ENCODE measurements at places on chromosomes 2 and 18.

DNA sequence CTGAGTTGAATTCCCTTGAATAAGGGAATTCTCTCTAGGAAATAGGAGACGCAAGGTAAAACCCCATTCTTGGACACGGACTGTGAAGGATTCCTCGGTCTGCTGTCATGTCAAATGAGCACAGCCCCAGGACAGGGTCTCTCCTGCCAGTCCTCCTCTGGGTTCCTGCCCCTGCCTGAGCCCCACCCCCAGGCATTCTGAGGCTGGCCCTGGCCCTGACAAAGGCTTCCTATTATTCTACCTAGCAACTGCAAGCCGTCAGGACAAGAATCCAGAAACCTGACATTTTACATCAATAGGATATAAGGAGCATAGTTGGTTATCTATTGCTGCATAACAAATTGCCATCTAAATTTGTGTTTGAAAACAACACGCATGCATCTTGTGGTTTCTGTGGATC lies 253.3 kb upstream of the AGAP1 start:
- no peak for DNase-seq

DNA sequence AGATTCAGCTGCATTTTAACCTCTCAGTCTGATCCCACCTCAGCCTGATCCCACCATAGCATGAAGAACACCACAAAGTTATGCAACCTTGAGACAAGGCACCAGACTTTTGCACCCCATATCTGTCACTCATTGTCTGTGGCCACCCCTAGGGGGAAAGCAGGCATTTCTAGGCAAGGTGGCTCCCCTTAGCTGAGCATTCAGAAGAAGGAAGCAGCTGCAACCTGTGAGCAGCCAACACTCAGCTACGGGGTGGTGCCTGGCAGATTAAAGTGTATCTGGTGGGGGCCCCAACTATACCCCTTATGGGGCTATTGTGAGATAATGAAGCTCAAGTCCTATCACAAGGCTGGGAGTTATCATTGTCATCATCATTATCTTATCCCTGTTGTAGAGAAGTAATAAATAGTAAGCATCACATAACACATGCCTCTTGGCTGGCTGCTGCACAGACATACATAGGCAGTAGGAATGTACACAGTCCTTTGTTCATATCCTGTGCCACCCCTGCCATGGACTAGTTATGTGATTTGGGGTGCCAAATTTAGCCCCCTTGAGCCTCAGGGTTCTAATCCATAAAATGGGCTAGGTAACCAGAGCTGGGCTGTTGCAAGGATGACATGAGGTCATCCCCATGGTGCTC lies 20.6 kb upstream of the TMEM163 start:
- DNase-seq, result no peak

- DNase-seq, result no peak
Observed at GRCh38 chr2:178478130-178478438, 316 bp downstream of the FKBP7 start.

GRCh38 chr2:94984964-94985575 lies 40.4 kb upstream of the MAL start:
- DNase-seq, result no peak

DNA sequence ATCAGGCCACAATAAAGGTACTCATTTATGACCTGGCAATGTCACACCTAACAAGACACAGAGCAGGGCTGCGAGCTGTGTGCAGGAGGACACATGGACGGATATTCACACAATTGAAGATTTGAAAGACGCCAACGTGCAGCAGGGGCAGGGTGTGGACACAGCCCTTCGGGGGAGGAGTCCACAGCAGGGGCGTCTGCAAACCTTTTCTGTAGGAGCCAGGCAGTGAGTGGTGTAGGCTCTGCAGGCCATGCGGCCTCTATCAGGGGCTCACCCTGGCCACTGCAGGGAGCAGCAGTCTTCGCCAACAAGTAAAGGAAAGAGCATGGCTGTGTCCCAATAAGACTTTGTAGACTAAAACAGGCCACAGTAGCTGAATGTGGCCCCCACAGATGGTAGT lies 125.7 kb upstream of the SNTG2 start:
- no peak for DNase-seq

- DNase-seq, result no peak
Observed at GRCh38 chr2:114769110-114769509, 326.7 kb downstream of the DPP10 start.

GRCh38 chr2:12432985-12433625 lies 283.6 kb upstream of the TRIB2 start:
- DNase-seq, result no peak

DNA sequence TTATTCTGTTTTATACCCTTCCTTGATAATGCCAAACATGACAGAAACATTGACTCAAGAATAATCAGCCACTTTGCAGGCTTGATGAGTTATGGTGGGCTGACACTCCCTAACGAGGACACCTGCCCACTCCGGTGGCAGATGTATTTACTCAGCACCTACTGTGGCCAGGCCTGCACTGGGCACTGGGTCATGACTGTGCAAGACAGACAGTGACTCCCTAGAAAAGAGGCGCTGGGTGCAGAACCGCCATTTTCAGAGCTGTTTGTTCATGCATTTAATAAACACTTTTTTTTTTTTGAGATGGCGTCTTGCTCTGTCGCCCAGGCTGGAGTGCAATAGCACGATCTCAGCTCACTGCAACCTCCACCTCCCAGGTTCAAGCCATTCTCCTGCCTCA lies 32.5 kb downstream of the SNED1 start:
- DNase-seq, result no peak

GRCh38 chr2:97761192-97761591 lies 47.8 kb downstream of the ZAP70 start:
- DNase-seq, result no peak

- no peak for DNase-seq
Observed at GRCh38 chr2:235897992-235898391, 270.2 kb downstream of the GBX2 start.

GRCh38 chr18:74914648-74915047 lies 294.3 kb downstream of the PTGR3 start:
- no peak for DNase-seq

DNA sequence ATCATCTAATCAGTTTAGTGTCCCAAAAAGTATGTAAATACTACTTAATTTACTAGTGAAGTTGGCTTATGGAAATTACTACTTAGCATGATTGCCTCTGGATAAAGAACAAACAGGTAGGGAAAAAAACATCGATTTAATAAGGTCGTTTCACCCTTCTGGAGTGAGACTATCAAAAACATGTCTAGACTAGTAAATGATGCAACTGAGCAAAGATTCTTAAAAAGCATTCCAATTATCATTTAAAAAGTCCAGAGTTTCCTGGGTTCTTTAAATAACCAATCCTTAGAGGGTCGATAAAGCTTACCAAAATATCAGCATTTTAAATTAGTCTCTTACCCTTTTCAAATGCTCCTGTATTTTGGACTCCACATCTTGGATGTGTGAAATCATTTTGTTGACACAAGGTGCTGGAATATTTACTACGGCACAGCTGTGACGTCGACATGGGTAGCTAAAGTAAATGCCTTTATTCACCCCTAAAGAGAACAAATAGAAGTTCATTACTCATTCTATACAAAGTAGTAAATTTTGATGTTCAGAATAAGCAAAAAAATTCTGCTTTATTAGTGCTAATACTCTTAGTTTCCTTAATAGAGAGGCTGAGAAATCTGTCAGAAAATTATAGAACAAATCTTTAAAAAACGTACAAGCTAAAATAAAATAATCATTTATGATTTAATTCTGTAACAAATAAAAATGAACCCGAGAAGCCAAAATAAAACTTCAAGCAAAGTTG lies 70.6 kb downstream of the CCDC178 start:
- no peak for DNase-seq

GRCh38 chr2:99255491-99256318 lies at the start of gene LYG2:
LYG2 (minus strand) TSS chr2:99255666; CDS start chr2:99254260, 1,406 bp downstream.
- no peak for DNase-seq

- DNase-seq, result no peak
Observed at GRCh38 chr18:78769502-78770105, 210.0 kb upstream of the SALL3 start.

DNA sequence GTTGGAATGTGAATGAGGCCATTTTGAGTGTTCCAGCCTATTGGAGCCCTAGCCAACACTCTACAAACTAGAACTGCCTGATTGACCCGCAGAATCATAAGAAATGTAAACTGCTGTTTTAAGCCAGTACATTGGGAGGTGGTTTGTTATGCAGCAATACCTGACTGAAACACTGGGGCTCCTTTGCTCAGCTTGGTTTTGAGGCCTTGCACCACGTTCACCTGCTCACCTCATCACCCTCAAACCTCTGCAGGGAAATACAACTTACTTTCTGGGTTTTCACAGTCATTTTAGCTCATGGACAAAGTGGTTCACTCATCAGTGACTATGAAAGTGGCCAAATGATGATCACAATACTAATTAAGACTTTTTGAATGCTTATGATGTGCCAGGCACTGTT lies 10.9 kb upstream of the DARS1 start:
- DNase-seq, result no peak

All from NCI-H187 treated with DMSO at 0.1 percent for 48 hours (cell line).